ENCODE measurements at places on chromosomes 2 and 18.

- DNase-seq: no peak
These were observed 108.0 kb upstream of the LDLRAD4 start for GRCh38 chr18:13110559-13110958.

DNA sequence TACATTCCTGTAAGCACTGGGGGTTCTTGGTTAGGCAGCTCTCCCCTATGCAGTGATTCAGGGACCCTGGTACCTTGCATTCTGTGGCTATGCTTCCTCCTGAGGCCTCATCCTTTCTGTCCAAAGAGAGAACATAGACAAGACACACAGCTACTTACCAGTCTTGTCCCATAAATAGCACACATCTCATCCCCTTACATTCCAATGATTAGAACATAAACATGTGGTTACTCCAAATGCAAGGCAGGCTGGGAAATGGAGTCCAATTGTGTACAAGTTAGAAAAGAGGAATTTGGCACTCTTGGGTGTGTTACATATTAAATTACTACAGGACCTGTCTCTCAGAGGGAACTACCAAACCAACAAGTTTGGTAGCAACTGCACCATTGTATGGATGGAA, 171.3 kb downstream of the ARHGAP15 start:
- no peak for DNase-seq

GRCh38 chr2:64274399-64275173, 130.4 kb upstream of the PELI1 start:
- DNase-seq: no peak

DNA sequence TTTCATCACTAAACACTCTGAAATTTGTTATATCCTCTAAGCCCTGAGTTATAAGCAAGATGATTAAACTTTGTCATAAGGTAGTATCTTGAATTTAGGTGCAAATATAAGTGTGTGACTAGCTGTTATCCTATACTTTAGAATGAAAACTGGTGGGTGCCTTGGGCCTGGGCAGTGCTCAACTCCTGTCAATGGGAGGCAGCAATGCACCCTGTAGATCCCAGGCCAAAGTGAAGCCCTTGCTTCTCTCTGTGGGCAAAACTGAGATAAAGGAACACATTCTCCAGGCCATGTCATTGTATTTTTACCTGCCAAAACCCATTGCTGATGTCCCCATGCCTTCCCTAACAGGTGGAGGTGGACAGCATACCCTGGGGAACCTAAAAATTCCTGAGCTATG, 525.2 kb downstream of the TNS1 start:
- no peak for DNase-seq

- DNase-seq: no peak
These were observed 5.9 kb downstream of the ATP8B1 start for GRCh38 chr18:57797209-57797651.
